Mucosa of gallbladder (tissue), 1 donor: ENCODE measurements at places on chromosomes 6 and 20. TPM values are rescaled to one million over a fixed set of nuclear protein-coding genes. Genes with fewer than 3 reads are reported as not detected.

DNA sequence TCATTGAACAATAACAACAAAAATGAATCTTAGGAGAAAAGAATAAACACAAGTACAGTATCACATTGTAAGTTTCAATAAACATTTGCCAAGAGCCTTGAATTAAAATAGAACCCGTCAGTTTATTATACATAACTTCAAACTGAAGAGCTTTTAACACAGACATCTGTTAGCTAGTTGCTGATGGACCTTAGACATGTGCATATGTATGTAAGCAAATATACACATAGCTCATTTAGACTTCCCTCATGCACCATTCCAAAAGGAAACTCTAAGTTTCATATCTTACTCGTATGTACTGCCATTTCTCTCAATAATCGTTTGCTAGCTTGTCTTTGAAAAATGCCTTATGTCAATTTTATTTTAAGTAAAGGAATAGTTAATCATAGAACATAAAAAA lies 235.0 kb downstream of the TENT5A start:
- no peak for DNase-seq

Gene SLC22A23
- total RNA-seq: 46.0 TPM

DNA sequence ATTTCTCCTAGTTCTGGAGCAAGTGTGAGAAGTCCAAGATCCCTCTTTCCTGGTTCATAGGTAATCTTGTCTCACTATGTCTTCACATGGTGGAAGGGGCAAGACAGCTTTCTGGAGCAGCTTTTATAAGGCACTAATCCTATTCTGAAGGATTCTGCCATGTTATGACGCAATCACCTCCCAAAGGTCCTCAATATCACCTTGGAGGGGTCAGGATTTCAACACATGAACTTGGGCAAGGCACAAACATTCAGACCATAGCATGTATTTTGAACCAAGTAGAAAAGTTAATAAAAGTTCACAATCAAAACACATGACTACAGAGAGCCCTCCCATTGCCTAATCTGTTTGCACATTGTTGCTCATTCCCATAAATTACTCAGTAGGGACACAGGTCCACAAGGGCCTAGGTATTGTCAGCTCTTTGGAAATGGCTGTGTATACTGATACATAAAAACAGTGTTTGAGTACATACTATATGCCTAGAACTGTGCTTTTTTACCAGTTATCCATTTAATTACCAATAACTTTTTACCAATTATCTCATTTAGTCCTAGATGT lies 11.3 kb upstream of the TRDN start:
- DNase-seq: no peak

DNA sequence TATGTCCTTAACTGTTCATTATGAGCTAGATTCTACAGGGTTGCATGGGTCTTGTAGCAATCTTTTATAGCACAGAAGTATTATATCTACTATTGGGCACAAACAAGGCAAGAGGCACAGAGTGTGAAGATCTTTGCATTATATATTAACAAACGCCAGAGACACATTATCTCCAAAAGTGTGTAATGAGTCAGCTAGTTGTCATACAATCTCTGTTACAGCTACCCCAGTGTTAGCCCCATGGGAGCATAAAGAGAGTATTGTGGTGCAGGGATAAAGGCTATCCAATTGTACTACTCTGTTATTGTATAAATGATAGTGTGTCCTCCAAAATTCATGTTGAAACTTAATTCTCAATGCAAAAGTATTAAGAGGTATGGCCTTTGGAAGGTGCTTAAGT lies 148.4 kb upstream of the RIMS1 start:
- DNase-seq: no peak

Gene SLC25A27
- 28.9 TPM for total RNA-seq

DNA sequence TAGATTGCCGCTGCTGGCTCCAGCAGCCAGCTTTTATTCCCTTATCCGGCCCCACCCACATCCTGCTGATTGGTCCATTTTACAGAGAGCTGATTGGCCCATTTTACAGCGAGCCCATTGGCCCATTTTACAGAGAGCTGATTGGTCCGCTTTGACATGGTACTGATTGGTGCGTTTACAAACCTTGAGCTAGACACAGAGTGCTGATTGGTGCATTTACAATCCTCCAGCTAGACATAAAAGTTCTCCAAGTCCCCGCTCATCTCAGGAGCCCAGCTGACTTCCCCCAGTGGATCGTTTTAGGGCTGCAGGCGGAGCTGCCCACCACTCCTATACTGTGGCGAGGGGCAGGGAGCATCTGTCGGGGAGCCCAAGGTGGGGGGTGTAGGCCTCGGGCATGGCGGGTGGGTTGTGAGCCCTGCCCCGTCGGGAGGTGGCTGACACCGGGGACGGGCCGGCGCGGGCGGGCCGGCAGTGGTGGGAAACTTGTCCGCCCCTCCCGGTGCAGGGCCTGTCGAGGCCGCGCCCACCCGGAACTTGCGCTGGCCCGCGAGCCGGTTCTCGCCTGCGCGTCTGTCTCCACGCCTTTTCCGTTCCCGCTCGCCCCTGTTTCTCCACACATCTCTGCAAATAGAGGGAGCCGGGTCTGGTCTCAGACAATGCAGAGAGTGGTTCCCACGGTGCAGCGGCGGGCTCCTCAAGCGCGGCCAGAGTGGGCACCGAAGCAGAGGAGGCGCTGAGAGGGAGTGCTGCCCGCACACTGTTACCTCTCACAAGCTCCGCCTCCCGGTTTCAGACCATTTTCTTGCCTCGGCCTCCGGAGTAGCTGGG lies 86.1 kb upstream of the STMND1 start:
- DNase-seq: peak; percentile 14

Gene IPCEF1
- total RNA-seq: 3.3 TPM

Gene MOG
- not detected for total RNA-seq

Gene NUP153
- 28.5 TPM for total RNA-seq

Gene RRBP1
- 355 TPM for total RNA-seq

DNA sequence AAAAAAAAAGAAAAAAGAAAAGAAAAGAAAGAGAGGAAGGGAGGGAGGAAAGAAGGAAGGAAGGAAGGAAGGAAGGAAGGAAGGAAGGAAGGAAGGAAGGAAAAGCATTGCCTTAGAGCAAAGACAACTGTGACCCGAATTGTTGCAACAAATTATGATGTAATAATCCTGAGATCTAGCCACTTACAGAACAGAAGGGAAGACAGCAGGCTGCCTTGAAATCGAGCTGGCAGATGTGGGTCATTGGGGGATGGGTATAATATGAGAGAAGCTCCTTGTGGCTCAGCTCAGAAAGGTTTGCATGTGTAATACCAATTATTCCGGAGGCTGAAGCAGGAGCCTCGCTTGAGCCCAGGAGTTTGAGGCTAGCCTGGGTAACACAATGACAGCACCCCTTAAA lies 208.1 kb upstream of the PROKR2 start:
- DNase-seq: no peak

GRCh38 chr6:1502041-1502440 lies 107.7 kb upstream of the FOXC1 start:
- no peak for DNase-seq

DNA sequence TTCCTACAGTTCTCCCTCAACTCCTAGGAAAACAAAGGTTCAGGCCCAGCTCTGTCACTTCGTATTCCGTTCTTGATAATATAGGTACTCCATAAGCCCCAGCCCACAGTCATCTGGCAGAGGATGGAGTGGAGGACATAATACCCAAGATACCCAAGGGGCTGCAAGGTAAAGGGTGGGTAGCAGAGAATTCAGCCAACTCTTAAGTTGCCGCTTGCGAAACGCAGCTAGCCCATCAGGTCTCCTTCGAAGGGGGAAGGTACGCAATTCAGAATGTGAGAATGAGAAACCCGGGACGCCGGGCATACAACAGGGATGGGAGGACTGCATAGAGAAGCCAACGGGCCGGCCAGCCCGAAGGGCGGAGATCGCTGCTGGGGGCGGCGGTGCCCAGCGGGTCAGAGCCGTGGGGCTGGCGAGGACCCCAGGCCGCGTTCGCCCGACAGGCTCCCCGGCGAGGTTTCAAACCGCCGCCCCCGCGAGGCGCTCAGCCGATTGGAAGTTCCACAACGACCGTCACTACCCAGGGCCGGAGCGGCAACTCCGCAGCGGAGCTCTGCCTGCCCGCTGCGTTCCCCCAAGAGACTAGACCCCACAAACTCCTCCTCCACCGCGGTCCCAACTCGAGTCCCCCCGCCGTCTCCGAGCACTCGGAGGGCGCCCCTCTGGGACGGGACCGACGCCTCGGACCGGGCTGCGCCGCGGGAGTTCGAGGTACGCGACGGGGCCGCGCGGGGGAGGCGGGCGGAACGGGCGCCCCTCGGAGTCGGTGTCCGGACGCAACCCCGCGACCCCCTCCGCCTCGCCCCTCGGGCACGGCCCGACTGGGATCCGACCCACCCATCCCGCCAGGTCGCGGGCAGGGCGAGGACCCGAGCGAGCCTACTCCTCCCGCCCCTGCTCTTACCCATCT lies 911 bp downstream of the CDK19 start:
- peak; percentile 46 for DNase-seq

DNA sequence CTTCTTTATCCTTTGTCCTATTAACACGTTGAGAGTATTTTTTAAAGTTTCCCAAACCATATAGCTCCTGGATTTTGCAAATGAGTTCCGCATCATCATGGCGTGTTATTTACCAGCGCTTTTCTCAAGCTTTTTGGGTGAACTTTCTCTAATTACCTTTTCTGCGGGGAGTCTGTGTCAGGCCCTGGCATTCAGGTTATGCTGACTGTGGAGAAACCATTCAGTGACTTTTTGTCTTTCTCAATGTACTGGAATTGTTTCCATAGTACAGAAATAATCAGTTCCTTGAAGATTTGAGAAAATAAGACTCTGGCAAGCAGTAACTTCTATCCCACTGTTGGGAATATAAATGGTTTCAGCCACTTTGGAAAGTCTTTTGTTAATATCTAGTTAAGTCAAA lies 115.3 kb downstream of the CDH26 start:
- DNase-seq: no peak

Gene HUS1B
- total RNA-seq: 0.46 TPM

Gene CST4
- total RNA-seq: 3.7 TPM

GRCh38 chr6:13339863-13340630 lies 11.7 kb upstream of the TBC1D7 start:
- no peak for DNase-seq

- no peak for DNase-seq
Observed at GRCh38 chr20:58208944-58209343, 19.5 kb downstream of the ANKRD60 start.

GRCh38 chr6:22747571-22747970 lies 178.2 kb downstream of the HDGFL1 start:
- no peak for DNase-seq

DNA sequence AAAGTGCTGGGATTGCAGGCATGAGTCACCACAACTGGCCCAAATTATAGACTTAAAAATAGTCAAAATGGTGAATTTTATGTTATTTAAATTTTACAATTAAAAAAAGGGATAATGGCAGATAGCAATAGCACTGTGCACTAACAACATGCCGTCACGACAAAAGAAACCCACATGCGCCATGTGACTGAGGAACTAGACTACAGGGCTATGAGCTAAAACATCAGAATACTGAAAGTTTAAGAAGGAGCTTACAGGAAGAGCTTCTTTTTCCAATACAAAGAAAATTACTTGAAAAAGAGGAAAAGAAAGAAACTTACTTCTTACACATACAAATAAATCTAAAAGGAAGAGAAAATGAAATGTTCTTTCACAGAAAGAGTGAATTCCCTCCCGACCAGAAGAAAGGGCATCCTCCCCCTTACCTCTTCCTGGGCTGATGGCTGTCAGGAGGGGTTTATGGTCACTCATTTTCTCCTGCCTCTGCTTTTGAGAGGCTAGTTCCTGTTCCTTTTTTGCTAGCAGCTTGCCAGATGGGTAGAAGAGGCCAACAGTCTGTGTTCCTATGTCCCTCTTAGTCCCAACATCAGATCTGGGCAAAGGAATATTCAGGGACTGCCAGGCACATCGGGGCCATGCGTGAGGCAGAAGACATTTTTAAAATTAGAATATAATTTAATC lies 54.5 kb downstream of the DZANK1 start:
- no peak for DNase-seq

GRCh38 chr6:120077489-120077888 lies 727.9 kb upstream of the MAN1A1 start:
- DNase-seq: no peak

DNA sequence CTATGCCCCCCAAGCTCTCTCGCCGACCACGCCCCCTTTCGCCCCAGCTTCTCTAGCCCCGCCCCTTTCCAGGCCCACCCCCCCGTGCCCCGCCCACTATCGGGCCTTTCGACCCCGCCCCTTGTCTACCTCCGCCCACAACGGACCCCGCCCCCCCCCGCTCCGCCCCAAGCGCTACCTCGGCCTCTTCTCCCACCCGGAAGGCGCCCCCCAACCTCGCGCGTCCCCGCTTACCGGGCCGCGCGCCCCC lies 200 bp downstream of the ZBTB22 start:
- DNase-seq: peak; percentile 30

DNA sequence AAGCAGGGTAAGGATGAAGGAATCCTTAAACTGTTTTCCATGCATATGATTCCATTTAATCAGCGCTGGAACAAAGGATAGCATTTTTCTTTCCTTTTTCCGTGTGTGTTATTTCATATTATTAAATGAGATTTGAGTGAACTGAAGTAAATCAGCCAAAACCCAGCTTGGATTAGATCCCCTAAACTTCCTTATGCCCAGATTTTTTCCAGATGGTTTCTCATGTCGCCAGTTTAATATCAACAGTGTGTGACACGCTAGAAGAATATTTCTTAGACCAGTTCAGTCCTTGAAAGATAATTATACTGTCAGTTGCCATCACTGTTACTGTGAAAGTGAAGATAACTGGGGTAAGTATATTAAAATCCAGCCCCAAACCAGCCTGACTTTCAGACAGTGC lies 1009.4 kb downstream of the KIF16B start:
- no peak for DNase-seq

Gene GTSF1L
- total RNA-seq: not detected

DNA sequence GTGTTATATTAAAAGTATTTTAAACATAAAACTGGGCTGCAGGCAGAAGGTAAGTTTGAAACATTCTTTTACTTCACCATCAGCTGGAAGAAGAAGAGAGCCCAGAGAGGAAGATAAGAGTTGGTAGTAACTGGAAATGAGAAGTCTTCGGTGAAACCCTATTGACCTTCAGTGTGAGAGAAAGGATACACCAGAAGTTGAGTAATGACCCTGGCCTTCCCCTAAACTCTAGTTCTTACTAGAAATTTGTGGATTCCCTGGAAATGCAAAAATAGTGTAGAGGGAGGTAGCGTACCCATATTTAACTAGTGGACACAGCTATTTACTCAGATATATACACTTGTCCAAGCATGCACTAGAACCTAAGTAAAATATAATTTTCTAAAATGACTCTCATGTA lies 8.0 kb upstream of the EPM2A start:
- no peak for DNase-seq

GRCh38 chr6:53263917-53264316 lies 84.8 kb downstream of the ELOVL5 start:
- DNase-seq: no peak

DNA sequence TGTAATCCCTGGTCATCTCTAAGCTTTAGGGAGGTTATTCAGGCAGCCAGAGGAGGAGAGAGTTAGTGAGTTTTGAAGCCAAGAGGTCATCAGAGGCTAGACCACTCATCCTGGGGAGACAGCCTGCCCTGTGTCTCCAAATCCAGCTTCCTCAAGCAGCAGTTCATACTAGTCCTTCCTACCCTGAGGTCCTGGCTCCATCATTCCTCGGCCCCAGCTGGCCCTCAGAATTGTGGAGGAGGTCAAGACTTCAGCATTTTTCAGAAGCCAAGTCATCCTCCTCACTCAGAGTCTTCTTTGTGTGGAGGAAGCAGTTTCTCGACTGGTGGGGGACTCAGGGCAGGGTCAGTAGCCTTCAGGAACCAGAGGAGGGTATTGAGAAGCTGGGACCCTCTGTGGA lies 12.4 kb upstream of the KIAA1755 start:
- DNase-seq: no peak
